HCT116 (cell line): ENCODE measurements at places on chromosomes 7 and 10.

GRCh38 chr7:57868771-57869483 lies 418.9 kb downstream of the ZNF716 start:
- no peak for DNase-seq

DNA sequence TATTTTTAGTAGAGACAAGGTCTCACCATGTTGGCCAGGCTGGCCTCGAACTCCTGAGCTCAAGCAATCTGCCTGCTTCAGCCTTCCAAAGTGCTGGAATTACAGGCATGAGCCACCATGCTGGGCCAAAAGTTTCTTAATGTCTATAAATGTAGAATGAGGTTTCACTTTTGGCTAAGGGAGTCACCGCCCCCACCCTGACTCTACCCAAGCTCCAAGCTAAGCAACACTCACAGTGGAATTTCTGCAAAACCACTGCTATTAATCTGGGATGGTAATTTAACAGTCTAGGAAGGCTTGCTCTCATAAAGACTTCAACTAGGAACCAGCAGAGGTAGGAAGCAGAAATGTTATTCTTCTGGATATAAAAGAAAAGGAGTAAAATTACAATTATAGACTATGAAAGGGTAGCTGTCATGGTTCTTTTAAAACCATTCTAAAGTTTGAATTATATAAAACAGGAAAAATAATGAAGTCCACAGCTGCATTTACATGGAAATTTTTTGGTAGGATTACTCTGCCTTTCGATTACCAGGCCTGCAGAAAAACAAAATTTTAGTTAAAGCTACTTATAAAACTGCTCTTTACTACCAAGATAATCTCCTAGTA lies 211.6 kb downstream of the SFMBT2 start:
- DNase-seq, result no peak

DNA sequence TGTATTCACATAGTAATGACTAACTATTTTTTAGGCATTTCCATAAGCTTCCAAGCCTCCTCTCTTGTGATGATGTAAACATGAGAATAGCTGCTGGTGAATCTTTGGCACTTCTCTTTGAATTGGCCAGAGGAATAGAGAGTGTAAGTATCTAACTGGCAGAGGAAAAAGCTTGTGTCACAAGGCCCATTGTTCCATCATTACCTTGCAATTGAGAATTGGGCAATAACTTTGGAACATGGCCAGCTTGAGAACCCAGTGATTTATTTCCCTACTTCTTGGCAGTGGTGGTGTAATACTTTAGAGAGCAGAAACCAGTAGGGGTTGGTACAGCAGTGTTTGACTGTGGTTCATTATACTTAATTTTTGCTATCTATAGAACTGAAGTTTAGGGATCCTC lies 12.0 kb downstream of the IFRD1 start:
- DNase-seq, result no peak

DNA sequence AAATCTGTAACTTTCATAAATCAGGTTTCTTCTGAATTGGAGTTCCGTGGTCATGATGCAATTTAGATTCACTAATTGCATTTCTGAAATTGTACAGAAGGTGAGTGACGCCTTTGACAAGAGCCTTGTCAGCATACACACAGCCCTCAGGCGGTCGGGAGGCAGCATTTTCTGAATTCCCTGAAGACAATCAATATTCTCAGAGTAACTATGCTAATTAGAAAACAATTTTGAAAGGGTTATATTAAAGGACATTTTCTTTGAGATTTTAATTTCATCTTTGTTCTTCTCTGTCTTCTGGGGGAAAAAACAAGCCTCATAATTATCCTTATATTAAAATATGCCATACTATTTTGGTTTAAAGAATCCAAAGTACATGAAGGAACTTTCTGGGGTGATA lies 55.2 kb upstream of the SLC26A5 start:
- DNase-seq, result no peak

GRCh38 chr10:79322616-79323543 lies 24.4 kb upstream of the PPIF start:
- DNase-seq, result no peak

- no peak for DNase-seq
Observed at GRCh38 chr10:121735263-121735662, 137.0 kb upstream of the FGFR2 start.

DNA sequence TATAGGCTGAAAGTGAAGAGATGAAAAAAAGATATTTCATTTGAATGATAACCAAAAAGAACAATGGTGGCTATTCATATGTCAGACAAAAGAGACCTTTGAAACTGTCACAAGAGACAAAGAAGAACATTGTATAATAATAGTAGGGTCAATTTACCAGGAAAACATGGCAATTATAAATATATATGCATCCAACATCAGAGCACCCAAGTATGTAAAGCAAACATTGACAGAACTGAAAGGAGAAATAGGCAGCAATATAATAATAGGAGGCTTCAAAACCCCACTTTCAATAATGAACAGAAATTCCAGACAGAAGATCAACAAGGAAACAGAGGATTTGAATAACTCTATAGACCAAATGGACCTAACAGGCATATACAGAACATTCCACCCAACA lies 876.2 kb downstream of the GRID1 start:
- DNase-seq, result no peak

GRCh38 chr7:122492007-122492406 lies 187.5 kb upstream of the FEZF1 start:
- DNase-seq, result no peak

GRCh38 chr7:45646207-45646821 lies 72.1 kb downstream of the ADCY1 start:
- no peak for DNase-seq

DNA sequence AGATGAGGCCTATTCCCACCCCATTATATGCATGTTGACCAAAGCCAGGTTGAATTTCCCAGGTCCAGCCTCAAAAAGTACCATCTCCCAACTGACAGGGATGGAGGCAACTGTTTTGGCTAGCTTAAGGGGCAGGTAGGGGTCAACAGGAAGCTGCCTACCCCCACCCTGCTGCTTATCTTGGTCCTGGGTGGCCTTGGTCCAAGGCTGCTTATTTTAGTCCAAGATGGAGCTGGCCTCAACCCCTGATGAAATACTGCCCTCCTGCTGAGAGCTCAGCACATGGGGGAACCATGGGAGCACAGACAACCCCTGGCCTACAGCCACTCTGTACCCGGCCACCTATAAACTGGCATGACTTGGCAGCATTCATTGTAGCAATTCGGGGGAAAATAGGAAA lies 23.1 kb downstream of the MYO1G start:
- no peak for DNase-seq

DNA sequence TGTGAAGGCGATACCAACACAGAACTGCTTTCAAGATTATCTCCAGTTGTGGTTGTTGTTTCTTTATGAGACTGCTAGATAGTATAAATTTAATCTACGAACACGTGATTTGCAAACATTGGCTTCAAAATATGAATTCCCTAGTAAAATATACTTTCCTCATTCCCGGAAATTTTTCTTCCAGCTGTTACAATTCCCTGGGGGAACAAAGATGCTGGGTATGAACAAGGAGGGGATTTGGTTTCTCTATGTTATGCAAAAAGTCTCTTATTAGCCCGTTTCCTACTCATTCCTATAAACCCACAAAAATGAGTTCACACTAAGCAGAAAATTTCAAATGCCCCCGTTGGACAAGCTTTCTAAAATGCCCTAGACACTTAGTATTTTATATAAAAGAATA lies 928.3 kb downstream of the CNTNAP2 start:
- no peak for DNase-seq

DNA sequence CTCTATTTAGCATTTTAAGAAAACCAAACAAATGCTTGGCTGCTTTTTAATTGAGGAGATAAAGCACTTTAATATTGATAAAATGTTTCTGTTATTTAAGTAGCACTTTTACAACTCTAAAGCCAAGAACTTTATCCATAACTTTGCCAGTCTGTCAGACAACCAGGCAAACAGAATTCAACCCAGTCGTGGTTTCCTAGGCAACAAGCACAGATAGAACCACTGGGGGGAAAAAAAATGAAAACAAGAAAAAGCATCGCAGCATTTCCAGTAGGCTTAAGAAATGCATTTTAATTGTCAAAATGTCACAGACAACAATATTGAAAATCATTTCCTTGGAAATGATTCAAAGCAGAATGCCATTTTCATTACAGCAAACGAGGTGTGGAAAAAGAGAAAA lies 323.4 kb downstream of the PARD3 start:
- no peak for DNase-seq

- peak; percentile 40 for DNase-seq
Observed at GRCh38 chr10:94115725-94116124, 122.0 kb downstream of the PLCE1 start.

GRCh38 chr7:24570983-24571382 lies 2.3 kb upstream of the PALS2 start:
- no peak for DNase-seq

- DNase-seq, result no peak
Observed at GRCh38 chr10:86048571-86048970, 318.0 kb downstream of the GRID1 start.

DNA sequence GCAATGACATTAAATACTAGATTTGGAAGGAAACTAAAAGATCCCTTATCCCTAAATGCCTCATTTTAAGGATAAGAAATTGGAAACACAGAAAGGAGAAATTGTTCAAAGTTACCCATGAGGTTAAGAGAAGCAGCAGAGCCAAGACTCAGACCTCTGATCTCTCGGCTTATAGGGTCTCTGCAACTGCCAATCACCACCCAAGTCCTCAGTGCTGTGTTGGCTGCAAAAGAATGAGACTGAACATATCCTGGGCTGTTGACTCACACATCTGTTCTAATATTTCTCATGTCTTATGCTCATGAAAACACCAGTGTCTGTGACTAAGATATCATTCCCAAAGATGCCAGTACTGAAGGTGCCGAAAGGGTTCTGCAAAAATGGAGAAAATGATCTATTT lies 153.3 kb downstream of the XPNPEP1 start:
- DNase-seq, result no peak

- no peak for DNase-seq
Observed at GRCh38 chr10:70649526-70649925, 22.8 kb upstream of the ADAMTS14 start.

DNA sequence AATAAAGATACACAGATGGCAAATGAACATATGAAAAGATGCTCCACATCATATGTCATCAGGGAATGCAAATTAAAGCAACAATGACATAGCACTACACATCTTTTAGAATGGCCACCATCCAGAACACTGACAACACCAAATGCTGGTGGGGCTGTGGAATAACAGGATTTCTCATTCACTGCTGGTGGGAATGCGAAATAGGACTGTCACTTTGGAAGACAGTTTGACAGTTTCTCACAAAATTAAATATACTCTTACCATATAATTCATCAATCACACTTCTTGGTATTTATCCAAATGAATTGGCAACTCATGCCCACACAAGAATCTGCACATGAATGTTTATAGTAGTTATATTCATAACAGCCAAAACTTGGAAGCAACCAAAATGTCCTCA lies 68.2 kb downstream of the NPSR1 start:
- no peak for DNase-seq

DNA sequence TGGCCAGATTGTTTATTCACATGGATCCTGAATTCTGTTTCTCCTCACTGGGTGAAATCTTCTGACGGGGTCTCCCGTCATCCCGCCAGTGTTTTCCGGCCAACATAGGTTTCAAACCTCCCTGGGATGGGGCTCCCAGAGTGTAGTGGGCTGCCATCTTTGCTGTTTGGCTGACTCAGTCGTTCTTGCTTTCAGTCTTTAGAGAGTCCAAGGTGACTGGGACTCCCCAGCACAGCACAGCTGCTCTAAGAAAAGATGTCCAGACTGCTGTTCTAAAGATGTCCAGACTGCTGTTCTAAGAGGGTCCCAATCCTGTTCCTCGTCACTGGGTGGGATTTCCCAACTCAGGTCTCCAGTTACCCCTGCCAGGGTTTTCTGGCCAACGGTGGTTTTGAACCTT lies 801.9 kb upstream of the IGFBP3 start:
- no peak for DNase-seq

DNA sequence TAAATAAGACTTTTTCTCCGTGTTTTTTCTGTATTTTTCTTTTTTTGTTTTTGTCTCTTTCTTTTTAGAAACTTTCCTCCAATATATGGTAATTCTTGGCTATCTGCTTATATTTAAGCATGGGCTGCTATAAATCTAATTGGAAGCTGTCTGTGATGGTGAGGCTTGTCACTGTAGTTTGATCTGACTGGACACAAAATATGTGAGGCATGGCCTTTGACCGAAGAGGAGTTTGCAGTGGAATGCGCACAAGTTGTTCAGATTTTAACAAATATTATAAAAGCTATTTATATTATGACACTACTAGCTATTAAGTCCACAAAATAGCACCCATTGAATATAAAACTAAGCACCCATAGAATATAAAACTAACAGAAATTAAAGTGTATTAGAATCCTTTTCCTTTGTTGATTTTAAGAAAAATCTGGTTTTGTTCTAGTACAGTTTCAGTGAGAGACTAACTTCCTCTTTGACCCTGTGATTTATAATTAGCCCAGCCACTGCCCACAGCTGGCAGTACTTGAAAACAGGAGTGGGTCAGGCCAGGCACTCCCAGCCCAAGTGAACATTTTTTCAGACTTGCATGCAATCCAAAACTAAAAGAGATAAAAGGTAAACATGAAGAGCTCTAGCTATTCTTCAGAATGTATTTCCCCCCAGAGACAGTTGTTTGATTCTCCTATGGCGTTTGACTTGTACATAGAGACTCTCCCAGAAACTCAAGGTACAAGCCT lies 69.9 kb upstream of the FGL2 start:
- no peak for DNase-seq

DNA sequence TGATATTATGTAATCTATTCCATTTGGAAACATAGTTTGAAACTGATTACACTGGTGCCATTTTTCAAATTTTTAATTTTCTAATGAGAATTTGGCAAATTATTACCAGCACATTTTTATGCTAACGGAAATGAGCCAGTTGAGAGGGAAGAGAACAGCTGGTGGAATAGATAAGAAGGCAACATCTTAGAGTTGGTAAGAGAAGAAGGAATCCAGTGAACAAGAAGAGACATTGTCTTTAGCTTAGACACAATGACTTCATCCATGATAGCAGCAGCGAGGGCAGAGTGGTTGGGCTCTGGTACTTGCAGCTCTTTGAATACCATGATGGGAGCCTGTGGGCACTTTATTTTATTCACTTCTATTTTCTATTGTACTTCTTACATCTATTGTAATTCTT lies 89.6 kb downstream of the CHRM2 start:
- DNase-seq, result no peak

GRCh38 chr10:105718207-105718995 lies 1077.3 kb downstream of the SORCS3 start:
- no peak for DNase-seq
